ENCODE measurements at places on chromosomes 6 and 20.

- peak; percentile 21 for DNase-seq
Measured at GRCh38 chr6:11497881-11498280, 39.7 kb upstream of the TMEM170B start.

DNA sequence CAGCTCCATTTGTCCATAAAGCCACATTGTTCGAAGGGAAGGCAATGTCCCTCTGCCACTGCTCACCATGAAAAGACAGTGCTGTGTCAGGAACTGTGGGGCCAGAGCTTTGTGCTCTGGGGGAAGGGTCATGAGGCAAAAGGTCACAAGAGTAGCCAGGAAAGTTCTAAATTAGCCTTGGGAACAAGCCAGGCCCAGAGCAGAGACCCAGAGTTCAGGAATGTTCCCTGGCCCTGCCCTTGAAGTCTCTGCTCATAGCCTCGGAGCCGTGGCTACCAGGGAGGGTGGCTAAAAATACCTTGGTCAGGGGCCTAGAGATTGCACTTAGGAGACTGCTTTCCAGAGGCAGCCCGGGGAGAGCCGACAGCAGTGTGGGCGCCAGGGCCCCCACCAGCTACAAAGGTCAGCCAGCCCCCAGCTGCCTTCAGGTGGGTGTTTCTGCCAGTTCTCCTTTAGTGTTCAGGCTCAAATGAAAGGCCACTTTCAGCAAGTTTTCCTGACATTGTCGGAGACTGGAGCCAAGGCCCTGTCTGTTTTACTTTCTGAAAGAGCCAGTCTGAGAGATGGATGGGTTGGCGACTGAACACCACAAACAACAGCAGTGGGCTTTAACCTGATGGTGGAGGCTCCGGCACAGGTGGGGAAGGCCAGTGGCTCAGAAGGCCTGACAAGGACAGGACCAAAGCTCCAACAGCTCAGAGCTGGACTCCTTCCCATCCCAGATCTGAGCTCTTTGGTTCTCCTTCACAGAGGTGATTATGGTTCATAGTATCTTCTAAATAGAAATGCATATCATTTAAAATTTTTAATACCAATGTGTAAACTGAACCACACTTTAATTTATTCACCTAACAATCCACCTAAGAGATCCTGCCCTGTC, 76.2 kb downstream of the CDH26 start:
- DNase-seq: no peak

GRCh38 chr6:7919871-7920270, 9.3 kb upstream of the TXNDC5 start:
- DNase-seq: peak; percentile 74

DNA sequence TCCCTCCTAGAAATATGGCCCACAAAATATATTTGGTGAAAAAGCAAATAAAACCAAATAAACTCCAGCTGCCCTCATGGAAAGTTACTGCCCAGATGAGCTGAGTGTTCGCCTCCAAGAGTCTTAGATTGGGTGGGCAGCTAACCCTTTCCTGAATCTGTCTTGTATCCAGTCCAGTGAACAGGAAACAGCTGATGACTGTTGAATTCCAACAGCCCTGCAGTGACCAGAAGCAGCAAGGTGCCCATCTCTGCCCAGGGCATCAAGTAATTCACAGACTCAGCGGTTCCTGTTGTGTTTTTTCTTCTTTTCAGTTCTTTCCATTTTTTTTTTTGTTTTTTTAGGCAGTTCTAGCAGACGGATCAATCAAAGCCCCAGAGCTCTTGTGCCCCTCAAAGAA, 199.2 kb downstream of the UBE3D start:
- DNase-seq: no peak

DNA sequence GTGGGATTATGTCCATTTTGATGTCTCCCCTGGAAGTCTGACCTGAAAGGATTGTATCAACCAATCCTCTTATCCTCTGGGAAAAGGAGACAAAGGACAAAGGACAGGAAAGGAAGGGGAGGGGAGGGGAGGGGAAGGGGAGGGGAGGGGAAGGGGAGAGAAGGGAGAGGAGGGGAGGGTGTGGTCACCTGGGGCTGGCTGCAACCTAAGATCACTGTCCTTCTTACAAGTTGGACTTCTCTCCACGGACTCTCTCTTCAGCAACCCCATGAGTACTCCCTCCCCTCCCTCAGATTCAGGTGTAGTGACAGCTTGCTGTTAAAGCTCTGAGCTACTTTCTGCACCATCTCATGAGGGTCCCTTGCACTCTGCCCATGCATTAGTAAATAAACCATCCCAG, 58.9 kb upstream of the KLHL31 start:
- no peak for DNase-seq
